Sciatic nerve (tissue), 2 donors: ENCODE measurements at places on chromosomes 1 and 21.
A peak's percentile ranks its signal among the peaks of the same experiment; 100 is the strongest.

DNA sequence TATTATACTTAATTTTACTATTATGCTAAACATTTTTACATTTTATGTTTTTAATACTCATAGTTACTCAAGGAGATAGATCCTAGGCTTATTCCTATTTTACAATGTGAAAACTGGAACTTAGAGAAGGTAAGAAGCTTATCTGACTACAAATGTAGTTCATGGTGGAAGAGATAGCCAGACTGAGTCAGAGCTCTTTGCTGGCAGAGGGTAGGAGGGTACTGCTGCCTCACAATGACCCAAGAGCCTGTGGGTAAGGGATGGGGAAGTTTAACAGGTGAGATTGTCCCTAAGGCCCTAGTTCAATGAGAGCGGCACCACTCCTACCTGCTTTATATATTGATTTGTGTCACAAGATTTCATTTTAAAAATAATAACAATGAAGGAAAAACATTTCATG lies 34.1 kb upstream of the NEK7 start:
- DNase-seq = no peak

GRCh38 chr21:34205811-34206571 lies 132.6 kb downstream of the MRPS6 start:
- DNase-seq = no peak

- DNase-seq = no peak
These were observed 14.9 kb downstream of the CFAP410 start for GRCh38 chr21:44324106-44324853.

- no peak for DNase-seq
These were observed 52.4 kb downstream of the TLCD4 start for GRCh38 chr1:95169548-95169947.

GRCh38 chr21:16504766-16505165 lies 775.0 kb downstream of the USP25 start:
- DNase-seq = no peak

- DNase-seq = no peak
These were observed 48.9 kb downstream of the SYF2 start for GRCh38 chr1:25183126-25183980.

DNA sequence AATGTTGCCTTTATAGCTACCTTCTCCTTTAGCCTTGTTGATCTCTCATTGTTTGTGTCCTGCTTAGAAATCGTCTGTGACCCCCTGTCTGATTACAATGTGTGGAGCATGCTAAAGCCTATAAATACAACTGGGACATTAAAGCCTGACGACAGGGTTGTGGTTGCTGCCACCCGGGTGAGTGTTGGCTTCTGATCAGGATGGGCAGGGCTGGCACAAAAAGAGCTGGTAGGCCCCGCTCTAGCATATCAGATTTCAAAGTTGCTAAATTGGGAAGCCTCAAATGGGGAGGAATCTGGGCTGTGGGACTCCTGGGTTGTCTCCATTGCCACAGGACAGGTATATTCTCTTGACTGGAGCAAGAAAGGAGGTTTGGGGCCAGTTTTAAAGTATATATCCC lies 8.4 kb downstream of the NCSTN start:
- DNase-seq = no peak

GRCh38 chr1:150994248-150994647 lies 12.2 kb downstream of the ANXA9 start:
- no peak for DNase-seq

- DNase-seq = no peak
These were observed 68.7 kb upstream of the ATF3 start for GRCh38 chr1:212539737-212540430.

DNA sequence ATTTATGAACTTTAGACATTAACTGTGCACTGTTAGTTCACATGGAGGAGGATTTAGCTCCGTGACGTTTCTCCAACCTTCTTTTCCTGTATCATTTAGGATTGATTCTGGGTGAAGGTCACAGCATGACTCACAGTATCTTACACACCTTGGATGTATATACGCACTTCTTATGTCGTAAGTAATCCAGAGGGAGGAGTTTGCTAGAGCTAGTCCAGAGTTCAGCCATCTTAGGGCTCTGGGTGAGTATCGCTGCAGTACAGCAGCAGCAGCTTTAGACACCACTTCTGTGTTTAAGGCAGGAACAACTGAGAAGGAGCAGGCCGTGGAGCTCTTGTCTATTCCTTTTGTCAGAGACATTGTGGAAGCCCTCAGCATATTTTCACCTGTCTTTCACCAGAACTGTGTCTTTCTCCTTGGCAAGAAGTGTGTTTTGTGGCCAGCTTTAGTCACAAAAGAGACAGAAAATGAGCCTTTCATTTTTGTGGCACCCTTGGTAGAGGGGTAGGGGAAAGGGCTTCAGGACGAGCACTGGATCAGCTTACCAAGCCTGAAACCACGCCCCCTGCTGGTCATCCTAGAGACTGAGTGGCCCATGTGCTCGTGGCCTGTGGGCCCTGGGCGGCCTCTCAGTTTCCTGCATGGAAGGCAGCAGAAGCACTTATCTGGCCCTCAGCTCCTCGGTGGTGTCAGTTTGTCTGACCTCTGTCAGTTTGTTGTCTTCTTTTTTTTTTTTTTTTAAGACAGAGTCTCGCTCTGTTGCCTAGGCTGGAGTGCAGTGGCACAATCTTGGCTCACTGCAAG lies 64.0 kb downstream of the ADARB1 start:
- DNase-seq = peak; percentile 82

GRCh38 chr1:13456904-13457532 lies 46.8 kb downstream of the PRAMEF20 start:
- DNase-seq = no peak

- peak; percentile 89 for DNase-seq
These were observed 23.8 kb downstream of the KNCN start for GRCh38 chr1:46527474-46528296.

- no peak for DNase-seq
These were observed 407.9 kb upstream of the ZRANB2 start for GRCh38 chr1:71488555-71489252.

DNA sequence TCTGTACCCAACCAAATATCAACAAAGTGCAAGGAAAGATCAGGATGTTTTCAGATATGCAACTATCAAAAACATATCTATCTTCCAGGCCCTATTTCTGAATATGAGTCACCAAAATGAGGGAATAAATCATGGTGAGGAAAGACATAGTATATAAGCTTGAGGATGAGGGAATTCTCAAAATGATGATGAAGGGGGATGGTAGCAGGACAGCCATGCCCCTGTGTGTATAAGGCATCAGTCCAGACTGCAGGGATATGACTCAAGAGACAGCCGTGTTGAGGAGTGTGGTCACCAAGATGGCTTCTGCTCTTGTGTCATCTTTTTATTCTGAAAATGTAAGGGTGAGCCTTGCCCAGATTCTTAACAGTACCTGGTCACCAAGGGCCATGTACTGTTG lies 4.4 kb upstream of the WDR64 start:
- no peak for DNase-seq

DNA sequence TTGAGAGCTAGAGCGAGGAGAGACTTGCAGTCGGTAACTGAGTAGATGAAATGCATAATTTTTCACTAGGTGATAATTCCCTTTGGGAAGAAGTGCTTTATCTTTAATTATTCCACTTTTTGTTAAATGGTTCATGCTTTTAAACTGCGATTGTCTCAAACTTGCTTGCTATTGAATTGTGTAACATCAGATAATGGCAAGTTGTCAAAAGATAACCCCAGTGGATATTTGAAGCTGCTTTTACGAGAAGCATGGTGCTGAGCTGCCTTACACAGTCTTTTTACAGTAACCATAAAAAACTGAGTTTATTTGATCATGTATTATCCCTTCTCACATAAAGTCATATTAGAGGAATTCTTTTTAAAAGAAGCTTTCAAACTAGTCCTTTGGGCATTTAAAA lies 30.2 kb downstream of the TMEM50B start:
- no peak for DNase-seq

GRCh38 chr1:221711063-221711577 lies 30.8 kb downstream of the DUSP10 start:
- no peak for DNase-seq

DNA sequence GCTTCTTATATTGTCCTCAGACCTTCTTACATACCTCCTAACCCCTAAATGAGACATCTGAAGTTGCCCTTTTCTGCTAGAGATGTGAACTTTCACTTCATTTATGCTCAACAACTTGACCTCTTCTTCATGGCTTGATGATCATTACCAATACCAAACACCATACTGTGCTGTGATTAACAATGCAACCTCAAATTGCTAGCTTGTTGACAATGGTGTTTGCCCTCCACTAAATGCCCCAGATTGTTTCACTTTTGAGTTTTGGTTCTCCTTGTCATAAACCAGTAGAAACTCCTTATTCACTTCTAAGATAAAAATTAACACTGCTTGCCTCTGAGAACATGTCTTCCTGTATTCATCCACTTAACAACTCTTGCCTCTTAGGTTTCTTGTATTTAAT lies 5.6 kb downstream of the JAK1 start:
- no peak for DNase-seq

DNA sequence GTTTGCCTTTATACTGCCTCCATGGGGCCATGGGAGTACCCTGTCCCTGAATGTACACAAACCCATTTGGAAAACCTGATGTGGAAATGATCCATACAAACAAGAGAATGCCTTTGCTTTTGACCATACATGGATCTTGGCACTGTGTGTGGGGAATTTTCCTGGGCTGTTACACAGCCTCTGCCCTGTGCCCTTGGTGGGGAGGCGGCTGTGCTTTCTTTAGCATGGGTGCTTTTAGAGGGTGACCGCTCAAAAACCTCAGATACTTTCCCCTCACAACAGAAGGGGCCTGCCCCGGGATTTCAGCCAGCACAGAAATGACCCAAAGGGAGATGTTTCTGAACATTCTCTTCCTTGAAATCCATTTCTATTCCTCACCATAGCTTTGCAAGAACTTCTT lies 194.8 kb downstream of the LMO4 start:
- peak; percentile 57 for DNase-seq

DNA sequence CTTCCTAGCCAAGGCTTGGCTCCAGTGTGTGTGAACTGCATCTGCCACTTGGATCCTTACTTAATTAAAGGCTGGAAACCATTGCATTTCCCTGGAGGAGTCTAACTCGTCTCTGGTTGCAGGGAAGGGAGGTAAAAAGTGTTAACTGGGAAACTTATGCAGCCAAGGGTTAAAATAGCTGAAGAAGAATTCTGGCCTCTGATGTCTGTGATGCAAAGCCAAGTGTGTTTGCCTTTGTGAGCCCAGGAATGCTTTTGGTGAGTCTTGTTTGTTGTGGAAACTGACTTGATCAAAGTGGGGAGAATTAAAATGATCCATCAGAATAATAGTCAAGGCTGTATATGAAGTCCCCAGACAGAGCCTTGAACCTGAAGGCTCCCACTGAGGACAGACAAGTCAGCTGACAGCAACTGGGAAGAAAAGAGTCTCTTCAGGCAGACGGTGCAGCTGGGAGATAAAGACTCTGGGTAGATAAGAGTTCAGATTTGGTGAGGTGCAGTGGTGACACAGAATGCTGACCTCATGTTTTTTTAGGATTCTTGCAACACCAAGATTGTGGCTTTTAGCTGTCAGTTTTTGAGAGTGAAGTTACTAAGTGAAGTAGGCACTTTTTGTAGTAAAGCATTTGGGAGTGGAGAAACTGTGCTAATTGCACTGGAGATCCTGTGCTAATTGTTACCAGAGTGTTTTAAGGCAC lies 59.5 kb upstream of the WLS start:
- DNase-seq = no peak

GRCh38 chr1:13899856-13900255 lies 199.9 kb downstream of the PRDM2 start:
- no peak for DNase-seq

GRCh38 chr1:159181328-159182024 lies 10.1 kb downstream of the CADM3 start:
- no peak for DNase-seq

DNA sequence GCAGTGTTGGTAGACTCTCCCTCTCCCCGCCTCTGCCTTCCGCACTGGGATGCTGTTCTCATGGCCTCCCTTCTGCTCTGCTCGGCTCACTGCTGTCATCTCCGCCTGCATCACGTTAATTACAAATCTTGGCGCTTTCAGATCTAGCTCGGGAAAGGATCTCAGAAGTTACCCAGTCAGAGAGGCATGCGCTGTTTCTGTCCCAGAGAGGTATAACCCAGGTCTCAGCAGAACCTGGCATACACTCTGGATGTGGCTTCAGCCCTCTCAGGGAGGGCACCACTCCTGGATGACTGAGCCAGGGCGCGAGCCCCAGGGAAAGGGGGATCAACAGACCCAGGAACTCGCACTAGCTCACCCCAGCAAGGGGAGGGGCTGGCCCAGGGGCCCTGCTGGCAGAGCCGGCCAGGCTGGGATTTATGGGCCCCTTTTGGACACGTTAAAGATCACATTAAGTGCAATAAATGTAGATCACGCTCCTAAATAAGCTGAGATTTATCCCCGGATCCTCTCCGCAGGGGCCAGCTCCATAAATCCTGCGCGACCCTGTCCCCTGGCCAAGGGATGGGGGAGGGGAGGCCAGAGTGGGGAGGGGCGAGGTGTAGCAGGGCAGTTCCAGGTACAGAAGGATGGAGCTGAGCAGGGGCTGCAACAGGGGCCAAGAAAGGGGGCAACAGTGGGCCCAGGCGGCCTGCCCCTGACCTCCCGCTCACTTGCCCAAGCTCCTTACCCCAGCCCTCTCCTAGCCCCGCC lies 101.3 kb upstream of the ZBTB40 start:
- no peak for DNase-seq

GRCh38 chr1:78408810-78409209 lies 82.0 kb upstream of the PTGFR start:
- peak; percentile 62 for DNase-seq

DNA sequence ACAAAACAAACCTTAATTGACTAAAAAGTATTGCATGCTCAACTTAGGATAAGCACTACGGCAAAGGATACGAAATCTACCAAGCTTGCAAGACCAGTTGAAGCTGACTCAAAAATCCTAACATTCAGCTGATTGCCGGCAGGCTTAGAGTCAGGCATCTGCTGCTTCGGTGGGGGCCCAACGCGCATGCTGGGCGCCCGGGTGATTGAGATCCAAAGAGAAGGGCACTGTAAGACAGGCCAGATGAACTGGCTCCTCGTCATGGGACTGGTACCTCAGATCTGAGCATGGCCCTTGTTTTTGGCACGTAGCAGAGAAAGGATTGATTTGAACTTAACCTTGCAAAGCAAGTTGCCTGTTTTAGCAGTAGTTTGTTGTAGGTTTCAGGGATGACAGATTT lies 86.6 kb downstream of the PRDM2 start:
- no peak for DNase-seq

- DNase-seq = no peak
These were observed 156.6 kb downstream of the GREM2 start for GRCh38 chr1:240455228-240455821.

GRCh38 chr1:174535207-174535606 lies 87.4 kb downstream of the GPR52 start:
- DNase-seq = no peak

GRCh38 chr1:20589331-20590278 lies 708 bp downstream of the CDA start:
- no peak for DNase-seq

- no peak for DNase-seq
These were observed 183.0 kb upstream of the RAB4A start for GRCh38 chr1:229087906-229088305.

GRCh38 chr1:26132128-26132833 lies 20.7 kb downstream of the PDIK1L start:
- DNase-seq = no peak

- peak; percentile 48 for DNase-seq
These were observed 34.5 kb downstream of the MAN1C1 start for GRCh38 chr1:25651036-25651640.

GRCh38 chr1:17696417-17697301 lies 58.5 kb upstream of the ACTL8 start:
- DNase-seq = no peak
